Stimulated activated CD4-positive, alpha-beta T cell treated with anti-CD3 and anti-CD28 coated beads, Interleukin-1b, Interleukin-23, amount 100 ng/mL, for 1 hour (primary cell): ENCODE measurements at places on chromosomes 5 and 9.
A peak's percentile ranks its signal among the peaks of the same experiment; 100 is the strongest.

DNA sequence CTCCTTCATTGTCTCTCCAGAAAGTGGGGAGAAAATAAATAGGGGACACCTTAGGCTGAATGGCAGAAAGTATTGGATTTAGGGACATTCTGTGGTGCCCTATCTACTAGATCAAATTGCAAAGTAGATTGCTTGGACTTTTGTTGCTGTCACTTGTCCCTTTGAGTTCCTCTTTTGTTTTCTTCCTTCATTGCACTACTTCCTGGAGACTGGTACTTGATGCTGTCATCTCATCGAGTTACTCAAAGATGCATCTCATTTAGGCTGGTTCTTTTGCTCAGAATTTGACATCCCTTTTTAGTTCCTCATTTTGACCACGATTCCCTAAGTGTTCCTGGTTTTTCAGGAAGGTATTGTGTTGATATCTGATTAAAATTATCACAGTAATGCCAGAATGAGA, 137.6 kb downstream of the ADGRV1 start:
- DNase-seq: no peak

DNA sequence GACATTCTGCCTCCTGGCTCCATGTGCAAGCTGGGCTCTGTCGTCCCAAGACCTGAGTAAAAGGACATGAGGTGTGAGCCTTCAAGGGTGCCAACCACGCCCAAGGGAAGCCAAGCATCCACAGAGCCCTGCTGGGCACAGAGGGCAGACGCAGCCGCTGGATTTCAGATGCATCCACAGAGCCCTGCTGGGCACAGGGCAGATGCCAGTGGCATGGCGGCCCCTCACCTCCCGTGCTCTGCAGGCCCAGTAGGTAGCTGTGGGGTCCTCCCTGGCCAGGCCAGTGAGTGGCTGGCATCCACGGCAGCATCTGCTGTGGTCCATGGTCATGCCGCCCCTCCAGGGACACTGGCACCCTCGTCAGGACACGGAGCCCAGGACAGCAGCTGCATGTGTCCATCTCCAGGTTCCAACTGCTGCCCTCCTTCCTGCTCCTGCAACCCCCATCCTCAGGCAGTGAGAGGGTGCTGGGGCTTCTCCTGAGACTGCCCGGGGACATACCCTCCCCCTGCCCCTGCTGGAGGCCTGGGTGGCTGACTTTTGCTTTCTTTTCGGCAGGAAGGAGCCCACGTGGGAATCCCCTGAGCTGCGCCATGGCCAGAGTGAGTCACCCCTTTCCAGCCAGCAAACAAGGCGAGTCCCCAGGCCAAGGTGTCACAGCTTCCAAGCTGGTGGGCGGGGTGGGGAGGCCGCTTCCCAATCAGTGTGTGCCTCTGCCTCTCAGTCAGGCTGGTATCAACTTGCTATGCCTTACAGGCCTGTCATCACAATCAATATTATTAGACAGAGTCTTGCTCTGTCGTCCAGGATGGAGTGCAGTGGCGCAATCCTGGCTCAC, 4.0 kb upstream of the TRAF2 start:
- peak; percentile 74 for DNase-seq

DNA sequence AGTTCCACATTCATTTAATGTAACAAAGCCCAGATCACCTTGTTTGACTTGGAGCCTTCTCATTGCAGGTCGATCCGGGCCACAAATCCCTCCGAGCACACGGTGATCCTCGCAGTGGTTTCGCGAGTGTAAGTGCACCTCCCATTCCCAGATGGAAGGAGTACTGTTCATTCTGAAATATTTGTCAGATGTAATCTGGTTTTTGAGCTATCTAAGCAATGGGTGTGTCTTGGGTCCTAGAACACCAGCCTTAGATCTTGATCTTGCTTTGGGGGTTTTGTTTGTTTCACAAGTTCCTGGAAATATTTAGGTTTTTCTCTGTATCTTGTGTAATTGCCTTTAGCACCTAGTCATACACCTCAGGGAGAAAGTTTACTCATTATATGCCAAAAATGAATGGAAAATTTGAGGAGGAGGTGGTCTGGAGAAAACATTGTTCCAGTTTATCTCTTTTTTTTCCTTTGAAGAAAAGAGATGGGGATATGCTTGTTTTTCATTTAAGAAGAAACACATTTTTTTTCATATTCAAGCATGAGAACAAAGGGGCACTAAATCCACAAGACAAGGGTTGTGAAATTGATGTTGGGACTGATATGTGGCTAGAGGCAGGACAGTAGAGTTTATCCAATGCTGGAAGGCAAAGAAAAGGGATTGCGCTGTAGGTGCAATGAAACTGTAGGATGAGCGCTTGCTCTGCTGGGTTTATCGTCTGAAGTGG, 118.6 kb downstream of the PDE8B start:
- DNase-seq: no peak

DNA sequence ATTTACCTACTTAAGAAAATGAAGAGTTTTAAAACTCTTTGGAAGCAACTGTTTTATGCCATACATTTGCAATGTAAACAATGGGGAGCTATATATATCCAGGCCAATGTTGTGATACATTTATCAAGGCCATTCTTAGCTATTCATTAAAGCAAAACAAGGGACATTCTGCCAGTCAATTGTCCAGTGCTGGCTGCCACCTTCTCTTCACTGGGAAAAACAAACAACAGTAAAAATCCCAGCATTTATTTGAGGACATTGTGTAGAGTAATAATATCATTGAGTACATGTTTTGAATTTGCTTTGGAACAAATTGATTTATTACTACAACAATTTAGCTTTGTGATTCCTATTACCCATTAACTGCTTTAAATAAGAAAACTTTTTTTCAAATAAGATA, 1107.4 kb downstream of the DTWD2 start:
- no peak for DNase-seq

GRCh38 chr9:115680231-115680630, 473.4 kb upstream of the PAPPA start:
- DNase-seq: no peak

DNA sequence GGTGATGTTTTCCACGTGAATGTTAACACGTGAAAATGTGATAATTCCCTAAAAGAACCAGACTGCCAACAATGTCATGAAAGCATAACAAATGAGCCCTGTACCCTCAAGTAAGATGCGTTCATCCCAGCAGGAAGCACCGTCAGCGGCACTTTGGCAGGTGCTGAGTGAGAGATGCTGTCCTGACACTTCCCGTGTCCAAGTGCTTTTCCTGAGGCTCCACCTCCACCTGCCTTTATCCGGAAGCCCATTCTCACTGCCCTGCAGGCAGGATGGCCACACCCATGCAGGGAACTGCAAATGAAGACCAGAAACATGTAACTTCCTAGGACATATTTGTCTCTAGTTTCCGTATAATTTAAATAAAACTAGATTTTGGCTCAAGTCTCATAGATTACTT, 238.0 kb upstream of the IRX2 start:
- no peak for DNase-seq

DNA sequence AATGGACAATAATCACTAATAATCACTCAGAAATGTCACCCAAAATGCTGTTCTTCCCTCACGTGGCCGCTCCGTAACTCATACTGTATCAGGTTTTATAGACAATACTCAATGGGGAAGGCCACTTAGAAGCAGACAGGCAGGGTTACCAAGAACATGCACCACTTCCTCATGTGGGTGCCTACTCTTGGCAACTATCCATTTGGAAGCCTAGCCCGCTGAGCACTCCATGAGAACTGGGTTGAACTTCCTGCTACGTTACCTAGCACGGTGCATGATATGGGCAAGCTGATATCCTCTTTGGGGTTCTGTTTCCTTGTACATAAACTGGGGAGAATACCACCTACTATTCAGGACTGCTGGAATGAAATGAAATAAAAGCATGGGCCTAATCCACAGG, 14.3 kb downstream of the DAP start:
- DNase-seq: no peak

GRCh38 chr5:177510567-177511053, 984 bp upstream of the DOK3 start:
- DNase-seq: no peak

GRCh38 chr5:65356274-65356673, 125.4 kb downstream of the ADAMTS6 start:
- no peak for DNase-seq

- no peak for DNase-seq
These were observed 10.9 kb upstream of the MCCC2 start for GRCh38 chr5:71576241-71576640.

DNA sequence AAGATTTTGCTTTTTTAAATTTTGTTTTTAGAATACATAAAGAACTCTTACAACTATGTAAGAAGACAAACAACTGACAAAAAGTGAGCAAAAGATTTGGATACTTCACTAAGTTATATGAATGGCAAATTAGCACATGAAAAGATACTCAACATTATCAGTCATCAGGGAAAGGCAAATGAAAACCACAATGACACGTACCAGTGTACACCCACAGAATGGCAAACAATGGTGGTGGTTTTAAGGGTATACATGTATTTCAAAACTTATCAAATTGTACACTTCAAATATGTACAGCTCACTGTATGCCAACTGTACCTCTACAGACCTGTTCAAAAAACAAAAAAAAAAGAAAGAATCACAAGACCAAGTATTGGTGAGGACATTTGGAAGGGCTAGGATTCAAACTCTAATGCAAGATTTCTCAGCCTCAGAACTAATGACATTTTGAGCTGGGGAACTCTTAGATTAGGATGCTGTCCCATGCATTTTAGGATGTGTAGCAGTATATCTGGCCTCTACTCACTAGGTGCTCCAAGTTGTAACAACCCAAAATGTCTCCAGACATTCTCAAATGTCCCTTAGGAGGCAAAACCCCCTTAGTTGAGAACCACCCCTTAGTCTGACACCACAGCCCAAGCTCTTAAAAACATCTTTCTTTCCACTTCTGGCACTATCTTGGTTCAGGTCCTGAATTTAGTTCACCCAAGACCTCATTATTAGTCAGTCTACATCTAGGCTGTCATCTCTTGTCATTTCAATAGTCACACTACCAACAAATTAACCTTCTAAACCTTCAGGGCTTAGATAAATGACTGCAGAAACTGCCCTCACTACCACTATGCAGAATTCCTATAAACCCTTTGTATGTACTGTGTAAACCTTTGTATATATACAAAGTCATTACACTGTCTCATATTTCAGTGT, 9.7 kb downstream of the SCAI start:
- DNase-seq: no peak

GRCh38 chr5:139829471-139829870, 33.9 kb downstream of the PSD2 start:
- no peak for DNase-seq

DNA sequence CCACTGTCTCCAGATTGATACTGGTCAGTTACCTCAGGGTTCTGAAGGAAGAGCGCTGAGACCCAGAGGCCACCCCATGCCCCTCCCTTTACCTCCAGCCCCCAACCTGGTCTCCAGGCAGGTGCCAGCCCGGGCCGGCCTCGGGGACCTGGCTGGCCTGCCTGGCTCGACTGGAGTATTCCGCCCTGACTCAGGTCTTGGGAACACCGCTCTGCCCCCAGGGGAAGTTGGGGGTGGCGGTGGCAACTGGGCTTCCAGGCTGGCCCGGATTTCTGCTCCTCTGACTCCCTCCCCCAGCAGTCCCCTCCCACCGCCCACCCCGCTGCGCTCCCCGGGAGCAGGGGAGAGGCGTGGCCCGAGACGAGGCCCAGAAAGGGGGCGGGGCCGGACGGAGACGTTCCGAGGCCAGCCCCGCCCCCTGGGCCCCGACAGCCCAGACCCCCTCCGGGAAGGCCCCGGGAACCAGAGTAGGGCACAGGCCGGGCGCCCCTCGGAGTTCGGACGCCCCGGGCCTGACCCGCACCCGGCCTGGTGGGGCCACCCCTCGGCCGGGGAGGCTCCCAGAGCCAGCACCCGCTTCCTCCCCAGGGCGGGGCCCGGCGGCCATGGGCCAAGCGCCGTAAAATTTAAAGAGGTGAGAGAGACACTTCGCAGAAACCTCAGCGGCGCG, 82.5 kb upstream of the ZBTB43 start:
- peak; percentile 75 for DNase-seq
